Activated T-cell treated with anti-CD3 and anti-CD28 coated beads for 1 hour (primary cell): ENCODE measurements at places on chromosomes 7 and 10.

- peak; percentile 17 for DNase-seq
Measured at GRCh38 chr7:73647725-73648592, 19.7 kb upstream of the VPS37D start.

DNA sequence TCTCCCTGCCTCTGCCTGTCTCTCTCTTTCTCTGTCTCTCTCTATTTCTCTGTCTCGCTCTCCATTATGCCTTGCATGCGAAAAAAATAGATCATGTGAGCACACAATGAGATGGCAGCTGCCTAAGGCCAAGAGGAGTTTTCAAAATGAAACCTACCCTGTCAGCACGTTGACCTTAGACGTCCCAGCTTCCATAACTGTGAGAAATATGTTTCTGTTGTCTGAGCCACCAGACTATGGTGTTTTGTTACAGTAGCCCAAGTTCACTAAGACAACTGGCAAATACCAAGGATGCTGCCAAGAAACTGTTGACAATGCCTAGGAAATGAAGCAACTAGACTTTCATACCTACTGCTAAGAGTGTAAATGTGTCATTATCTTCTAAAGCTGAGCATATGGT is 70.6 kb upstream of the PLXDC2 start:
- no peak for DNase-seq

DNA sequence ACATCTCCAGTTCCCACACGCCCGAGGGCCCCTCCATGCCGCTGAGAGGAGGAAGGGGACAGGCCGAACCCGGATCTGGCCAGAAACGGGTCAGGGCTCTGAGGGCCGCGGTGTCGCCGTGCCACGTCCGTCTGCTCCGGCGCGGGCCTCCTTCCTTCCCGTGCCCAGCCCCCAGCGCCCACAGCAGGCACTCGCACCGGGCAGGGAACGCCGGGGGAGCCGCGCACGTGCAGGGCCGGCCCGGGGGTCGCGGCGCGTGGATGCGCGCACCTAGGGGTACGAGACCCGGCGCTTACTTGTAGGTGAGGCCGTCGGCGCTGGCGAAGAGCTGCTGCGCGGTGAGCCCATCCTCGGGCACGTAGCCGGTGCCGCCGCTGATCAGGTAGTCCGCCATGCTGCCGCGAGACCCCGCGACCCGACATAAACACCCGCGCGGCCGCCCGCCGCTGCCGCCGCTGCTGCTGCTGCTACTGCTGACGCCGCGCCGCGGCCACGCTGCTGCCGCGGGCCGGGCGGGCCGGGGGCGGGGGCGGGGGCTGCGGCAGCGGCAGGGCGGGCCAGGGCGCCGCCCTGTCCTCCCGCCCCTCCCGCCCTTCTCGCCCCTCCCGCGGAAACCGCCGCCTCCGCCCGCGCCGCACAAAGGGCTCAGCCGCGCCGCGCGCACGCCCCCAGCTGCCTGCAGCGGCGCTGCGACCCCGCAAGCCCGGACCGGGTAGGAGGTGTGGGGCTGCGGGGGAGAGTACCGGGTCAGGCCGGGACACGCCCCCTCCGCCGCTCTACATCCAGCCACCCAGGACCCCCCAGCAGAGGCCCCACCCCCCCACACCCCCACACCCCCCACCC is 4.1 kb downstream of the IMPDH1 start:
- peak; percentile 43 for DNase-seq

- no peak for DNase-seq
Measured at GRCh38 chr10:35882422-35883150, 240.5 kb upstream of the FZD8 start.

GRCh38 chr10:101781655-101781983 is 1.6 kb downstream of the NPM3 start:
- DNase-seq = no peak

DNA sequence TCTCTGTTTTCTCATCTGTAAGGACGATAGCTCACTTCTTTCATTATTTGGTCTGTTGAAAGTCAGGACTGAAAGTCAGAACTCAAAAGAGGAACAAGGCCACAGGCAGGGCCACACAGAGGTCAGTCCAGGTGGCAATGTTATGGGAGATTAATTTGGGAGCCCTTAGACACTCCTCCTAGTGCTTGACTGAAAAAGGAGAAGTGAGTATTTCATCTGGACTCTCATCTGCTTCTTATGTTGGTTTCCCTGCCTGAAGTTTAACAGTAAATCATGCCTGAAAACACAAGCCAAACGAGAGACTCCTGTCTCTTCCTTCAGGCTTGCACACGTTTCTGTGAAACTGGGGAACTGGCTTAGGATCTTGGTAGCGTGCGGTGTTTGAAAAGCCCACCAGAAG is 248.5 kb downstream of the BUB3 start:
- DNase-seq = no peak

- DNase-seq = no peak
Measured at GRCh38 chr7:27185854-27186667, 1.0 kb upstream of the HOXA11 start.

DNA sequence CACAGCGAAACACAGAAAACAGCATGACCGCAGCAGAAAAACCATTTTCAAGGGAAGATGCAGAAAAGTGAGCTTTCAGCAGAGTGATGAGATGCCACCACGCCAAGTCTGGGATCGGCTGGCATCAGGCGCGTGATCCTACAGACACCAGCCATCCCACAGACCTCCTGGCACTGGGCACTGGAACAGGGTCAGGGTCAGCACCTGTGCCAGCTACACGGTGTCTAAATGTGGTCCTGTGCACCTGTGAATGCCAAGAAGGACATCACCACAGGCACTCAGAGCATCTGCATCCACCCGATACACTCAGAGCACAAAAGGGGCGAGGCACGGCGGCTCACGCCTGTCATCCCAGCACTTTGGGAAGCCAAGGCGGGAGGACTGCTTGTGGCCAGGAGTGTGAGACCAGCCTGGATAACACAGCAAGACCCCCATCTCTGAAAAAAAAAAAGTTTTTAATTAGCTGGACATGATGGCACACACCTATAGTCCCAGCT is 31.5 kb downstream of the STK32C start:
- DNase-seq = no peak

- no peak for DNase-seq
Measured at GRCh38 chr10:8712656-8713055, 658.2 kb downstream of the GATA3 start.

DNA sequence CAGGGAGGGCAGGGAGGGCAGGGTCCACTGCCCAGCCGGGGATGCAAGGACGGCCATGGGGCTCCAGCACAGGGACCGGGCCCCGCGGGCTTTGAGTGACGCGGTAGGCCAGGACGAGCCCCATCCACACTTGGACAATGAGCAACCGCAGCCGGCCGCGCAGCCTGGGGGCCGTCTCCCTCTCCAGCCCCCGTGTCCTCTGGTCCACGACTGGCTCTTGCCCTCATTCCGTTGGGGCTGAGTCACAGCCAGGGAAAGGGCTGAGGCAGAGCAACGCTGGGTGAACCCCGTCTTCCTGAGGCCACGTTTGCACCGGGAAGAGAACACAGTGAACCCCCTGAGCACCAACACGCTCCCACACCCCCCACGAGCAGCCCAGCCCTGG is 23.7 kb downstream of the SHH start:
- no peak for DNase-seq

DNA sequence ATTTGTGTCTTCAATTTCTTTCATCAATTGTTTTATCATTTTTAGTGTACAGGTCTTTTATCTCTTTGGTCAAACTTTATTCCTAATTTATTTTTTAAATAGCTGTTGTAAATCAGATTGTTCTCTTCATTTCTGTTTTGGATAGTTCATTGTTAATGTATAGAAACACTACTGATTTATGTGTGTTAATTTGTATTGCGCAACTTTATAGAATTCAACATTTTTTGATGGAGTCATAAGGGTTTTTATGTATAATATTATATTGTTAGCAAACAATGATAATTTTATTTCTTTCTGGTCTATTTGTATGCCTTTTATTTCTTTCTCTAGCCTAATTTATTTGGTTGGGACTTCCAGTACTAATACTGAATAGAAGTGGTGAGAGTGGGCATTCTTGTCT is 181.2 kb downstream of the CCDC7 start:
- no peak for DNase-seq

DNA sequence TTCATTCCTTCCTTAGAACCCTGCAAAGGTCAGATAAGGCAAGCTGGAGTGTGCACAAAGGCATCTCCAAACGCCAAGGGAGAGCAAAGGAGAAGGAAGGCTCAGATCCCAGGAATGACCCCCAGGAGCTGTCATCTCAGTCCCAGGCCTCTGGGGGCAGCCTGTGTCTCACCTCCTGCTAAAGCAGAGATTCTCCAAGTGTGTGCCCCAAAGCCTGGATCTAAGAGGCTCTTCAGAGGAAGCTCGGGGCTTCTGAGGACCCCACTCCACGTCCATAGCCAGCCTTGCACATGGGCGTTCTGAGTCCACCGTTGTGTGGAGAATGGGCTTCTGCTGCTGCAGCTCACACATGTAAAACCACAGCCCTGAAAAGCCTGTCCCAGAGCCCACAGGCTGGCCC is 5.1 kb upstream of the GRID1 start:
- DNase-seq = no peak

- DNase-seq = no peak
Measured at GRCh38 chr10:73841526-73842285, 30.3 kb upstream of the NDST2 start.

GRCh38 chr10:125822878-125823662 is at the start of the genes BCCIP and UROS:
BCCIP (plus strand) TSS chr10:125823546; CDS start chr10:125823558, 12 bp downstream.
UROS (minus strand) TSS chr10:125823258; CDS start chr10:125816499, 6,759 bp downstream.
- peak; percentile 93 for DNase-seq

DNA sequence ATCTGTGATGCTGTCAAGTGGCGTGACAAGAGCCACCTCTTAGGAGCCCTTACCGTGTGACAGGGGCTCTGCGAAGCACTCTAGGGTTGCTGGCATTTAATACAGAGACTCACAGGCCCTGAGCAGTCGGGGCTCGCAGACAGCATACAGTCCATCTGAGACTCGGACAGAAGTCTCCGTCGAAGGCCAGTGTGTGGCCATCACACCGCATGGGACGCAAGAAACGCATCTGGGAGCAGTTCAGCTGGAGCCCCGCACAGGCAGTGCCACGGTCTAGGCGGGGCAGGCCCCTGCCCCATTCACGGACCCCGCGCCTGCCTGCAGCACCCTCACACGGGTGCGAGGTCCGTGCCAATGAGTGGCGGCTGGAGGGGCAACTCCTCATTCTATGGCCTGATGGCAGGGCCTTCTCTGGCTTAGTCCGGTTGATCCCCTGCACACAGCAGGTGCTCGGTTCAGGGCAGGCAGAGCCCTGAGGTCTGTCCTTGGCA is 33.6 kb downstream of the IQCE start:
- DNase-seq = no peak

DNA sequence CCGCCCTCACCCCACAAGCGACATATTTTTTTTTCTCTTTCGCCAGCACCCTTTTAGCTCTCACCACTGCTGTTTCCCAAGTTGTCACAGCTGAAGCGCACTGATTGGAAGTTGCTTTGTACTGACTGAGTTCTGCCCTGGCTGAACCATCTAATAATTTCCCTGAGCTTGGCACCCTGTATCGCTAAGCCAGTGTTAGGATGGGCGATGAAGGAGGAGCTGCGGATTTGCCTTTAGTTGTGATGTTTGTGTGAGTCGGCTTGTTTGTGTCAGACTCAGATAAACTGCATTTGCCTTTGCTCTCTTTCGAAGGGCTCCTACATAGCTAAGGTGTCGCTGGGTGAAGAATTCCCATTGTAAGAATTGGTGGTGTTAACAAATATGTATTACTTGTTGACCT is 1.3 kb upstream of the ATXN7L1 start:
- DNase-seq = no peak

DNA sequence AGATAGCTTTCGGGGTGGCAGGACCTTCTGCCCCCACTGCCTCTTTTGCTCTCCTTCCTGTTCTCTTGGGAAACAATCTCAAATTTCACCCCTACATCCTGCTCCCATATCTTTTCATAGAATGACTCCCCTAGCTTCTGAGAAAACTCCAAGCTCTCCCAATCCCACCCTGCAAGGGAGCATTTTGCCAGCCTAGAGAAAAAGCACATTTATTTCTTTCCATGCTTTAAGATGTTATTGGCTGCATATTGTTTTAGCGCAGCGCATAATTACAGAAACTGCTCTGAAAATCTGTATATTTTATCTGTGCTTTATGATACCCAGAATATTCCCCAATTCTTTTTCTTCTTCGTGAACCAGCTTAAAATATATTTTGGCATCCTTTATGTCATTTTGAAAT is 601.3 kb downstream of the KCNMA1 start:
- DNase-seq = no peak

DNA sequence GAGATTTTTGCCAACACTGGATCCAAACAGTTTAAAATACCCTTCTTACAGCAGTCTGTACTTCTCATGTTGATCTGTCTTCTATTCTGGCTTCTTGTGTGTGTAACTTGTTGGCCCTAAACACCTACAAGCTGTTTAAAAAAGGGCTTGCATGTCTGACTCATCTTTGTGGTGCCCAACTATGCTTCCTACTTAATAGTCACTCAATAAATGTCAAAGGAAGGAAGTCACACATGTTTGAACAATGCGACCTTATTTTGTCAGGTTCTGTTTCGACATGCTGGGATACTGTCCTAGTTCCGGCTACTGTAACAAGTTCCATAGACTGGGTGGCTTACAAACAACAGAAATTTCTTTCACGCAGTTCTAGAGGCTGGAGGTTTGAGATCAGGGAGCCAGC is 9.4 kb upstream of the GRK5 start:
- no peak for DNase-seq

- DNase-seq = no peak
Measured at GRCh38 chr10:103196516-103196915, 3.4 kb upstream of the NT5C2 start.

DNA sequence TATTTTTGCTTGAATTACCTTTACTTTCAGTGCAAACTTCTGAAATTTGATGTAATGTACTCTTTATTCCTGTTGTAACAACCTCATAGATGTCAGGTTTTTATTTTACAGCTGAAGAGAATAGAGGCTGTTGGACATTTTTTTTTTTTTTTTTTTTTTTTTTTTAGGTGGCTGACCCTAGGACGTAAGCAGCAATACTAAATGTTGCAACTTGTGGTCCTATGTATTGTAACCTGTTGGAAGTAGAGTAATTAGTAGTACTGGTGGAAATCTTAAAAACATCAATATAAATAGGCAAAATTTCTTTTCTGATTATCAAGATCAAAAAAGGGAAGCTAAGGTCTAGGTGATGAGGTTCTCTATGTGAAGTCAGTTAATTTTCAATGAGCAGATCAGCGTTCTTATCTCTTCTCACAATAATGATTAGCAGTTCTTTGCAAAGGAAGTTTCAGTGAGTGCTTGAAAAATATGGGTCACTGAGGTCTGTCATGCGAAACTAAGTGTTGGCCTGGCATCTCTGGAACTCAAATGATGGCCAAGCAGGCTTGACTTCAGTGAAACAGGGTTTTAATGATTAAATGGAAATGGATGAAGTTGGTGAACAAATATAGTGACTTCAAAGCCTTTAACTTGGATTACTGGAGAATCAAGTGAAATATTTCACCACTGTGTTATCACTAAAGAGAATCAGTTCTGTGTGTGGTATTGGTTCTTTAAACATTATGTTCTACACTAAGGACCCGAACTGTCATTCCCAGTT is 42.7 kb downstream of the BICC1 start:
- DNase-seq = no peak

- DNase-seq = no peak
Measured at GRCh38 chr7:50207686-50208255, 96.7 kb upstream of the IKZF1 start.

DNA sequence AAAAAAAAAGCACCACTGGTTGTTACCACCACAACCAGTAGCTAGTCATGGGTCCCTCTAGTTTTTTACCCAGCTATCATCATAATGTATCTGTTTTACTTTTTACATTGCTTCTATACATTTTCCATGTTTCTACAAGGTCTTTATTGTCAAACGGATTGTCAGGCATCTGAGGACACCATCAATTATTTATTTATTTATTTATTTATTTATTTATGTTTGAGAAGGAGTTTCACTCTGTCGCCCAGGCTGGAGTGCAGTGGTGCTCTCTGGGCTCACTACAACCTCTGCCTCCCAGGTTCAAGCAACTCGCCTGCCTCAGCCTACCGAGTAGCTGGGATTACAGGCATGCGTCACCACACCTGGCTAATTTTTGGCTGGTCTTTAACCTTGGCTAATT is 29.0 kb upstream of the HNRNPH3 start:
- no peak for DNase-seq
